Prostate gland (tissue), 2 donors: ENCODE measurements at places on chromosomes 11 and 22.

GRCh38 chr11:3058753-3059664, 1.8 kb upstream of the CARS1 start:
- DNase-seq = no peak

DNA sequence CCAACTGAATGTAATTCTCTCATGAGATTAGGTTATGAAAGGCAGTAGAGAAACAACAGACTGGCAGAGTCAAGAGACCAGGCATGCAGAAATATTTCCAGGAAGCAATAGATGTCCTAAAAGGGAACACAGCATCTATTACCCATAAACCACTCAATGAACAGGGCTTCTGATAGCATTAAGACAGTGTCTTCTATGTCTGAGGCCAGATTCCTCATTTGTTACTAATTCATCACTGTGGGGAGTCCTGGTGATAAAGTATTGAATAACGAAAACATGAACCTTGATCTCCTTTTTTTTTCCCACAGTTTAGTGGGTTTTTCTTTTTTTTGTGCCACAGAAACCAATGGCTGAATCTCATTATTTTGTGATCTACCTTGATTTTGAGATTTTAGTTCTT, 339.0 kb downstream of the METTL15 start:
- no peak for DNase-seq

DNA sequence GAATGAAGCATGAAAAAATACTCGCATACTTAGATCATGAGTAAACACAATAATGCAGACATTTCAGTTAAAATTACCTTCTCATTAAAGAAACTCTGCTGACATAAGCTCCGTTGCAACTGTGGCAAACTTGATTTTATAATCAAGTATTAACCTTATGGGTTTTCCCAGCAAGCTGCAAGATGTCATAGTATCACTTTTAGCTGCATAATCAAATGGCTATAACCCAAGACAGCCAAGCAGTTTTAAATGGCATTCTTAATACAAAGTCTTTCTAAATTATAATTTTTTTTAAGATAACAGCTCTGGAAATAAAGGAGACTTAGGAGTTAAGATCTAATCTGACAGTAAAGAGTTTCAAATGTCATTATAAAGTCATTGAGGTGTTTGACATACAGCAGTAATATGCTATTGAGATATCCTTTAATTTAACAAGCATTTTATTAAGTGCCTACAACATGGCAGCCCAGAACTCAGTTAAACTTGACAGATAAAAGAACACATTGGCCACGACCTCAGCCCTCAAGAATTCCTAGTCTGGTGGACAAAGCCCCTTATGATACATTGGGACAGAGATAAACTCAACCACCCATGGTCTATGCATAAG, 163.1 kb upstream of the FAT3 start:
- DNase-seq = no peak

GRCh38 chr11:1869427-1870325, 16.8 kb downstream of the LSP1 start:
- no peak for DNase-seq
